ENCODE measurements at places on chromosomes 3 and 15.

DNA sequence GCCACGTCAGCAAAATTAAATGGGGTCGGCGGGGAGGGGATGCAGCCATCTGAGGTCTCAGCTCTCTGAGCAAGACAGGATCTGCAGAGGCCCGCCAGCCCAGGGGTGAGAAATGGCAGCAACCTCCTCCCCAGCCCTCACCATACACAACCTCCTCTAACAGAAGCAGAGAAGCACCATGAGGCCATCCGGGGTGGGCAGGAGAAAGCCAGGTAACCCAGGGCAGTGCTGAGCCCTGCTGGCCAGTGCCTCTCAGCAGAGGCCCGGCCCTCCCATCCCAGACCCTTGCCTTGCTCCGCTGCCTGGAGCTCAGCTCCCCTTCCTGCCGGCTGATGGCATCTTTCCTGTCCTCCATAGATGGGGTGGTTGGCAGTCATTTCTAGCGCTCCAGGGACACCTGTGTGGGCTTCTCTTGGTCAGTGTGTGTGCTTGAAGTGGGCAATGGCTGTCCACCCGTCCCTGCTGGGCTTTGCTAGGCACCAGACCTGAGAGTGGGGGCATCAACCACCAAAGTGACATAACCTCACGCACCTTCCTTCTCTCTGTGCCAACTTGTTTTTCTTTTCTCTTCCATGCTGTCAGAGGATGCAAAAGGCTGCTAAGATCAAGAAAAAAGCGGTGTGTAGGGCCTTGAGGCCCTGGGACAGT is 175.8 kb downstream of the NSMCE3 start:
- DNase-seq: no peak

- no peak for DNase-seq
Observed at GRCh38 chr3:148128136-148128535, 569.6 kb upstream of the AGTR1 start.

- no peak for DNase-seq
Observed at GRCh38 chr15:41881920-41882688, 11.7 kb downstream of the SPTBN5 start.

- no peak for DNase-seq
Observed at GRCh38 chr3:30204126-30204525, 402.3 kb upstream of the TGFBR2 start.

GRCh38 chr3:145557405-145557804 is 603.6 kb downstream of the PLOD2 start:
- no peak for DNase-seq

DNA sequence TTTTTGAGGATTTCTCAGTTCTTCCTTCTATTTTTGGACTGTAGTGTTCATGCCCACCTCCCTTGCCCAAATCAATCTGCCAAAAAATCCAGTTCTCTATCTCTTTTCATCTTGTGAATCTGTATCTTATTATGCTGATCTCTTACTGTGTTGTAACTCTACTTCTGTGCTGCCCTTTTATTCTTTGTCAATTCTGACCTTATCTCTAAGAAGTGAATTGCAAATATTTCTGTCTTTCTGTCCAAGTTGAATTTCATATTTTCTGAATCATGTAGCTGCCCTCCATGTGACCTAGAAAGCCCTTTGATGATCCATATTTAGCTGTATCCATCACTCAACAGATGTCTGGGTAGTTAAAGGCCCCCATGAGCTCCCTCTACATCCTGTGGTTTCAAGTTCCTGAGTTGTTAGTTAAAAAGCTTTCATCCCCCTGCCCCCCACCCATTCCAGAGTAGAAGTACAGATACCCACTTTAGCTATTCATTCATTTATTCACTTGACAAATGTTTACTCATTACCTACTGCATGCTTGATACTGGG is 33.6 kb upstream of the ETV5 start:
- DNase-seq: no peak

DNA sequence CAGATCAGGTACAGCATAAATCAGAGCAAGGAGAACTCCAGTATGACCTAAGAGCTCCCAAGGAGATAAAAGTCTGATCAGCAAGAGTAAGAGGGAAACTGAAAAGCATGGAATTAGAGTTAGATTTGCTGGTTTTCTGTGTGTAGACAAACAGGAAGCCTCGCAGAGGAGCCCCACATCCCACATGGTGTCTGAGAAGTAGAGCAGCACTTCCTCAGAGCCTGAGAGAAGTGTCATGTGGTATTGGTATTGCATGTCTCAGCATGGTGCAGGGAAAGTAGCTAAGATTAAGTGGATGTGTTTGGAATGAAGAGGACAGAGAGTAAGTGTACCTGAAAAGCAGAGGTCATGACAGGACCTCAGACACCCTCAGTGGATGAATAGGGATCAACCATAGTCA is 175.4 kb upstream of the GBE1 start:
- DNase-seq: no peak

- DNase-seq: no peak
Observed at GRCh38 chr3:55935241-55935640, 448.1 kb upstream of the WNT5A start.

GRCh38 chr15:98330692-98331435 is 317.5 kb upstream of the IGF1R start:
- no peak for DNase-seq

DNA sequence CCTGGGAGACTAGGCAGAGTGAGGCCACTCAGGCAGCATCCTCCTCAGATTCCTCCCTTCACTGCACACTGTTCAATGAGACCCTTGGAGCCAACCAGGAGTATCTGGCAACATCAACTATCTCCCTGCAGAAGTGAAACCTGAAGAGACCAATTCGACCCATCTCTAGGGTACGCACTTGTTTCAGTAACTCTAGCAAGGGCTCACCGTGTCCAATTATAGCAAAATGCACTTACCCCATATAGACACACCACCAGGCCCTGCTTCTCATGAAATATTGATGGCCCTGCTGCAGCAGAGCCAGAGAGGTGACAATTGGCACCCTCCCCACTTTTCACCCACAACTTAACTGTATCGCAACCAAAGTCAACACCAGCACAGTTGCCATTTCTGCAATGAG is 196.1 kb upstream of the IGF1R start:
- no peak for DNase-seq

GRCh38 chr3:136819392-136819730 is 435 bp downstream of the SLC35G2 start:
- no peak for DNase-seq

- no peak for DNase-seq
Observed at GRCh38 chr3:29022976-29023375, 257.9 kb upstream of the RBMS3 start.

DNA sequence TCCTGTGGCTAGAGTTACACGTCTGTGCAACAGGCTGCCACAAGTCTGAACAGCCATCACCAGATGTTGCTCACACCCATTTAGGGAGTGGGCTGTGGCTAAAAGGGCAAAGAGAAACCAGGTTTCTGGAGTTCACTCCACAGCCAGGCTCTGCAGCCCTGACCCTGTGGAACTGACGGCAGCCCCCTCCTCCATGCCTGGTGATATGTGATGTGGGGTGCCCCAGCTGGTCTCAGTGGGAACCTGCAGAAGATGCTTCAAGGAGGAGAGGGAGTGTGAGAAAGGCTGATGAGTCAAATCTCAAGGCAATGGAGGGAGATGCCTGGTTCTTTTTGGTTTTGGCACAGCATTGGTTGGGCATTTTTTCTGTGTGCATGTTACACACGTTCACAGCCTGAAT is 130.6 kb downstream of the TPRA1 start:
- DNase-seq: no peak

DNA sequence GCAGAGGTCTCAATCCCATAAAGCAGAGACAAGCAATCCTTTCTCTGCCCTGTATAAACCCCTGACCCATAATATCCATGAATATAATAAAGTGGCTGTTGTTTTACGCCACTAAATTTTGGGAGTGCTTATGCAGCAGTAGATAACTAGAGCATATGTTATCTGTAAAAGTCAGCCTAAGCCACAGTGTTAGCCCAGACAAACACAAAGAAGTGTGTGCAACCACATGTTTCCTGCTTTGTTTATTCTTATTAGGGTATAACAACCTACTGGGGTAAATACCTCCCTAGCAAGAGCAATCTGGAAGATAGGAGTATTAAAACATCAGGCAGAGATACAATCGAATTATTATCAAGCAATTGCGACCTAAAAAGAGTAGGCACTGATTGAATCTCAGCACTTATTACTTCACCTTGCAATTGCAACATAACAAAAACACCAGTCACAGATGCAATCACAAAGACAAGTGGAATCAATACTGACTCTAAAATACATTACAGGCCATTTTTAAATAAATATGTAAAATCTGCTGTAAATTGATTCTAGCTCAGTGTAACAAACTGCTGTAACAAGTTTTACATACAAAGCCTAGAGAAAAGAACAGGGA is 94.6 kb upstream of the UBE2E2 start:
- DNase-seq: no peak

- DNase-seq: no peak
Observed at GRCh38 chr15:48475600-48476395, 144.6 kb downstream of the DUT start.

Data from GOT3 (cell line).